ENCODE measurements at places on chromosomes 12 and 14.

- DNase-seq, result no peak
These were observed 215.7 kb downstream of the KIF26A start for GRCh38 chr14:104353921-104354701.

DNA sequence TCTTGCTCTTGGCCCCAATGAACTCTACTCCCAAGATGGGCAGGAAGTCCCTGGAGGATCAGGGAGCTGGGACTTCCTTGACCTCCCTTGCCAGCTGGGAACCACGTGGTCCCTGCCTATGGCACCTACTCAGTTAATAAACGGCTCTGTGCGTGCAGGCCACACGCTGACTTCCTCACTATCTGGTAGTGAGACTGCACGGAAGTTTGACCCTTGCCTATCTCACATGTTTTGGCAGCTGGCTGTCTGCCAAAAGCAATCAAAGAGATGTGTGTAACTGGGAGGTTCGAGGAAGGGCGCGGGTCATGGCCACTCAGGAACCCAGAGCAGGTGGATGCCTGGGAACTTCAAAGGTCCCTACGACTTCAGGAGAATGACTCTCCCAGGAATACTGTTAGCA, 57.9 kb downstream of the RFLNA start:
- no peak for DNase-seq

DNA sequence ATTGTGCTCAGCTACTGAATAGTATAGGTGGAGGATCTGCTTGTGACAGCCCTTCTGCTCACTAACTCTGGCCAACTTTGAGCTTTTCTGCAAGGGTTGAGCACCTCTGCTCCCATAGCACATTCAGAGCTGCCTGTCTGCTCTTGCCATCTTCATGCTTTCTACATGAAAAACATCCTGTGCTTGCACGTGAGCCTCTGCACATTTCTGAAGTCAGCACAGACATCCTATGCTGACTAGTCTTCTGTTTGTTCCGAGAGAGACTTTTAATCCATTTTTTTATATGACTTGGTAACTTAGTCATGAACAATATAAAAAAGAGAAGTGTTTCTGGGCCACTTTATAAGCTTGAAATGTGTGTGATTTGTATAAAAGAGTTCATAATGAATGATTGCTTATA, 969.3 kb downstream of the TMTC2 start:
- no peak for DNase-seq

- DNase-seq, result peak; percentile 69
These were observed 787 bp downstream of the HECTD4 start for GRCh38 chr12:112381406-112381882.
